ENCODE measurements at places on chromosomes 7 and 10.

GRCh38 chr10:122878799-122879338 is 512 bp downstream of the FAM24B start:
- no peak for DNase-seq

DNA sequence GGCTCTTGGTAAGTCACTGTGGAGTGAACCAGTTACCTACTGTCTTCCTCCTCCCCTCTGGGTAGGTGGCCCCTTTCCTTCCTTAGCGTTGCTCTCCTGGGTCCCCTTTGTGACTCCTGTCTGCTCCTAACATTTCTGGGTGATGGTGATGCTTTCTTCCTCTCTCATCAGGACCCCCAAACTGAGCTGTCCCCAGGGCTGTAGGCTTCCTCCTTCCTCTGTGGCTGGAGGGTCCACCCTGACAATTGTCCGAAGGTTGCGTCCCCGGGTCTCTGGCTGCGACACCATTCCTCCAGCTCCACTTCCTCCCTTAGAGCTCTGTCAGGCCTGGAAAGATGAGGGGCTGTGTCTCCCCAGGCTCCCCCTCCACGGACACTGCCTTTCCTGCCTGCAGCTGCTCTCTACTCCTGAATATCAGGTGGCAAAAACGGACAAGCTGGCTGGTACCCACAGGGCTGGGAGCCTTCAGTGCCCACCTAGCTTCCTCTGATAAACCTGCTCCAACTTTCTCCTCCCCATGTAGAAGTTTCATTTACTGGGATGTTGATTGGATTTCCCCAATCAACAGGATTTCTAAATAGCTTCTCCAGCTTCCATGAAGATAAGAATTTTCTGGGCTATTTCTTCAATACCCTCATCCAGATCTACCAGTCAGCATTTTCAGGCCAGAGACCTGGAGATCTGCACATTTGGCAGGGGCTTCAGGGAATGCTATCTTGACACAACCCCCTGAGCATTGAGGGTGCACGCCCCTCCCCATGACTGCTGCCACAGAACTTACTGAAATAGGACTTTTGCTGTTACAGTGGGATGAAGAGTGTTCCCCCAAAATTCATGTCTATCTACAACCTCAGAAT is 506.5 kb downstream of the TCERG1L start:
- DNase-seq = no peak

GRCh38 chr10:8133146-8133545 is 78.7 kb downstream of the GATA3 start:
- DNase-seq = no peak

- peak; percentile 14 for DNase-seq
Observed at GRCh38 chr7:1646957-1647891, 22.9 kb upstream of the ELFN1 start.

GRCh38 chr10:615583-616152 is 73.8 kb downstream of the DIP2C start:
- DNase-seq = peak; percentile 83

GRCh38 chr10:114856544-114857287 is 35.1 kb downstream of the FHIP2A start:
- no peak for DNase-seq

DNA sequence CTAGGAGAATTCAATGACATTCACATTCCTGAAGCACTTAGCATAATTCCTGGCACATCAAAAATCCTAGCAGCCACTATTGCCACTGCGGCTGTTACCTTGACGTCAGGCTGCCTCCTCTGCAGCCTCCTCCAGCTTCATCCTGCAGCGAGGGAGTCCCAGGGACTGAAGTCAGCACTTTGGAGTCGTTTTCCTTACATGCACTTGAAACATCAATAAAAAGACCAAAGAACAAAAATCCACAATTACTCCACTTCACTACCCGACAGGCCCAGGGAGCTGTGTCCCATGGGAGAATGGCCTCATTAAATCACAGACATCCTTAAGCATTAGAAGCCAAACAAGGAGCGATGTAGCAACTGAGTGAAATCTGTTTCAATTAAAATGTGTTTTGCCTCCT is 48.6 kb upstream of the NANOS1 start:
- no peak for DNase-seq

- DNase-seq = peak; percentile 15
Observed at GRCh38 chr10:108250936-108251620, 1086.6 kb upstream of the SORCS1 start.

All from skeletal muscle cell (primary cell).